ENCODE measurements at places on chromosomes 1 and 21.

GRCh38 chr1:71264039-71264438, 183.2 kb upstream of the ZRANB2 start:
- no peak for DNase-seq

GRCh38 chr1:34695580-34695979, 59.3 kb upstream of the GJB5 start:
- DNase-seq, result no peak

DNA sequence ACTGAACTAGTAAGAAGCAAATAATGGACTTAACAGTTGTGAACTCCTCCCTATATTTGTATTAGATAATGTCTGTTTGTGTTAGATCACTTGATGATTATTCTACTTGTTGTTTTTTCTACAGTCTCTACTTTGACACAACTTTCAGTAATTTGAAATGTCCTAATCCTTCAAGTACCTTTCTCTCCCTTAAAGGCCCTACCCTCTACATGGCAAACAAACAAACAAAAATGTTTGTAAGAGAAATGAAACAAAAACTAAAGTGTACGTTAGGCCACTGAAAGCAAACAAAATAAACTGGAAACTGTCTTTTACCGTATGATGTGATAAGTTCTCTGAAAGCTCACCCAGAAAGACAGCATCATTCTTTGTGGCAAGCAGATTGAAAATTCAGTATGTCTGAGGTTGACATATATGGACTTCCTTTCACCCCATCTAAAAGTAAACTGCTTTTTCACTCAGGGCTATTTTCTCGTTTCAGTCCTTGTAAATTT, 255.9 kb upstream of the SNX7 start:
- DNase-seq, result no peak

- no peak for DNase-seq
Observed at GRCh38 chr21:29658177-29658933, 281.4 kb downstream of the GRIK1 start.

Measured in DMS 273 treated with DMSO at 0.1 percent for 48 hours (cell line).